ENCODE measurements at places on chromosomes 1 and 21.

- DNase-seq = no peak
Observed at GRCh38 chr1:150332651-150333290, 11.4 kb downstream of the PRPF3 start.

DNA sequence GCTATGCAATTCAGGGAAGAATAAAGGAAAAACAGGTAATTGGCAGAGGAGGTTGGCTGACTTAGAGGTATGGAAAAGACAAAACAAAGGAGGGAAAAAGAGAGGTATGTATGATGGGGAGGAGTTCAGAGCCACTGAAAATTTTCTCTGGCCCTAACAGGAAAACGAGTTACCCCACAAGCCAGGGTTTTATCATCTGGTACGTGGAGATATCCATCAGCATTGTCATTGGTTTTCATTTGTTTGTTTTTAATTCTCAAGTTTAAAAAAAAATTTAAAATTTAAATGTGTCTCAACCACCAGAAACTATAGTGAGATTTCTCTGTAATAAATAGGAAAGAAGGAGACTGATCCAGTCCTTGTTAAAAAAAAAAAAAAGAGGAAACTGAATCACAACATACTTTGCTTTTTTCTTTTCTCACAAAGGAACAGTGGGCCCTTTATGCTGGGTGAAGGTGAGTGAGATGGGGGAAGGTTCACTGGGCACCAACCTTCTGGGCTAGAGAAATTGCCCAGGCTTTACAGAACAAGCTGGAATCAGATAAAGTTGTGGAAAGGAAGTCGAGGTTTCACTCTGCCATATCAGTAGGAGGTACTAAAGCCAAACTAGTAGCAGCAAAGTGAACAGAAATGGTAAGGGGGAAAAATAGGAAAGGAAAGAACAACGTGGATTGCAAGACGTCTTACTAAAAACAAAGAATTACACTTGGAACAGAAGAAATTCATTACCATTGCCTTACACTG is 2.7 kb downstream of the IFNAR2 start:
- no peak for DNase-seq

GRCh38 chr1:21381354-21381753 is 58.6 kb upstream of the NBPF3 start:
- no peak for DNase-seq

- no peak for DNase-seq
Observed at GRCh38 chr1:21823206-21823979, 11.3 kb downstream of the LDLRAD2 start.

GRCh38 chr1:190616235-190616634 is 138.6 kb upstream of the BRINP3 start:
- no peak for DNase-seq

DNA sequence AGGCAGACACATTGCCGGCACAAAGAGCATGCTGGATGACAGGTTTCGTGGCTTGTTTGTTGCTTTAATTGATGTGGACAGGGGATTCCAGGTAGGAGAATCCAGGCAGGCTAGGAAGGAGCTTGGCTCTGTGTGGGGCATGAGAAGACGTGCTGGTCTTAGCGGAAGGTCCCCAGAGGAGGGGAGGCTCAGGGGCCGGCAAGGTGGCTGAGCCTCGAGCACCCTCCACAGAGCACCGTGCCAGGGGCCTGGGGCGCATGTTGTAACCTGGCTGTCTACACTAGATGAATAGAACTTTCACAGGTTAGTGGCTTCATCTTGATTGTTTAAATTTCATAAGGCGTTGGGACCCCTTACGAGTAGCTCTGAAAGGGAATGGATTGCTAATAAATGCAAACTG is 223.1 kb downstream of the CAMTA1 start:
- no peak for DNase-seq

GRCh38 chr1:168966217-168966616 is 140.3 kb upstream of the ATP1B1 start:
- no peak for DNase-seq

DNA sequence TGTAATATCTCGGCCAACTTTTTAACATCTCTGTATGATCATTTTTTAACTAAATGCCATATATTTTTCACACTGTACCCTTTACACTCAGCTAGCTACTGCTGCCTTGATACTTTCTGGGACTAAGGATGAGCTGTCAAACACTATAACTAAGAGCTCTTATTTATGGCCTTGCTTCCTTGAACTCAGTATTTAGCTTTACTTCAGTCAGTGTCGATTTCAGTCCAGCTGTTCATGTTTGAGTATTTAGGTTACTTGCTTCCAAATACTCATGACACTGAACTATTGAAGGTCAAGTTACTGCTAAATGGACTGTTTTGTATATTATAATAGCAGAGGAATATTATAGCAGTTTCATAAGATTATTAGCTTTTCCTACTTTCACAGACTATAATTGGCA is 25.9 kb upstream of the USP25 start:
- no peak for DNase-seq

- no peak for DNase-seq
Observed at GRCh38 chr1:6110326-6110725, 64.6 kb downstream of the KCNAB2 start.

GRCh38 chr1:3170561-3171453 is 101.8 kb downstream of the PRDM16 start:
- peak; percentile 83 for DNase-seq

- peak; percentile 48 for DNase-seq
Observed at GRCh38 chr1:181152892-181153633, 64.6 kb downstream of the IER5 start.

- peak; percentile 22 for DNase-seq
Observed at GRCh38 chr1:1167398-1167821, 6.3 kb upstream of the TTLL10 start.

- DNase-seq = no peak
Observed at GRCh38 chr1:150708595-150708994, 11.6 kb upstream of the GOLPH3L start.

- no peak for DNase-seq
Observed at GRCh38 chr1:190904091-190904695, 426.5 kb upstream of the BRINP3 start.

GRCh38 chr1:221781102-221781755 is 39.3 kb upstream of the DUSP10 start:
- no peak for DNase-seq

Measured in right kidney (tissue), 9 donors.